ENCODE measurements at places on chromosomes 1 and 21. TPM values are rescaled to one million over a fixed set of nuclear protein-coding genes. Genes with fewer than 3 reads are reported as not detected.

- no peak for DNase-seq
Measured at GRCh38 chr1:107551456-107551855, 410.6 kb downstream of the NTNG1 start.

GRCh38 chr1:32733582-32734321 lies 31.2 kb upstream of the SYNC start:
- DNase-seq, result no peak

The BMP8A gene
- total RNA-seq, result 1.7 TPM

DNA sequence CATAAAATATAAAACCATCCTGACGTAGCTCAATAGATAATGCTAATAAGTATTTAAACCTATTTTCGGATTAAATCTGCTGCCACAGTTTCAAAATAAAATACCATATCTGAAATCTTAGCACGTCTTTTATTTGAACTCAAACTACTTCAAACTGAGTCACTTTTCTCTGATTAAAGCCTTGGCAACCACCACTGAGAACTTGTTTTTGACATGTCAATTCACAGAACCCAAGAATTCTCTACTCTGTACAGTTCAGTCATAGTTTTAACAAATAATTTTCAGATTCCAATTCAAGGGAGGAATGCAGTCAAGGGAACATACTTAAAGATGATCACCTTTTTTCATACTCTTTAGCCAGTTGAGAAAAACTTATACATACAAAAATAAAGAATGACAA lies 643.2 kb downstream of the KCNT2 start:
- no peak for DNase-seq

DNA sequence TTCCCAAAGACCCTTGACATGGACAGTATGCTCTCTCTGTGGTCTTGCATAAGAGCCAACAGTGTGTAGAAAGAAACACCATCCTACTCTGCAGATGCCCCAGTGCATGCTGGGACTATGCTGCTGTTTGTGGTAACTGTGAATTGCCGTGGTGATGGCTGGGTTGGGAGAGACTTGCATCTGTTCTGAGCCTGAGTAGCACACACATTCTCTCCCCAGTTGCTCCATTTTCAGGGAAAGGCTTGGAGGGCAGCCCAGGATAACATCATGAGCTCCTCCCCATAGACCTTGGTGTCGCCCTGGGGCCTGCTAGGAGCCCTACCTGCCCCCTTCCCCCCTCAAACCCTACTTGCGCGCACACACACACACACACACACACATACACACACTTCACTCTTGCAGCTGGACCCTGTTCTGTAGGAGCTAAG lies 120.9 kb upstream of the IPO9 start:
- no peak for DNase-seq

DNA sequence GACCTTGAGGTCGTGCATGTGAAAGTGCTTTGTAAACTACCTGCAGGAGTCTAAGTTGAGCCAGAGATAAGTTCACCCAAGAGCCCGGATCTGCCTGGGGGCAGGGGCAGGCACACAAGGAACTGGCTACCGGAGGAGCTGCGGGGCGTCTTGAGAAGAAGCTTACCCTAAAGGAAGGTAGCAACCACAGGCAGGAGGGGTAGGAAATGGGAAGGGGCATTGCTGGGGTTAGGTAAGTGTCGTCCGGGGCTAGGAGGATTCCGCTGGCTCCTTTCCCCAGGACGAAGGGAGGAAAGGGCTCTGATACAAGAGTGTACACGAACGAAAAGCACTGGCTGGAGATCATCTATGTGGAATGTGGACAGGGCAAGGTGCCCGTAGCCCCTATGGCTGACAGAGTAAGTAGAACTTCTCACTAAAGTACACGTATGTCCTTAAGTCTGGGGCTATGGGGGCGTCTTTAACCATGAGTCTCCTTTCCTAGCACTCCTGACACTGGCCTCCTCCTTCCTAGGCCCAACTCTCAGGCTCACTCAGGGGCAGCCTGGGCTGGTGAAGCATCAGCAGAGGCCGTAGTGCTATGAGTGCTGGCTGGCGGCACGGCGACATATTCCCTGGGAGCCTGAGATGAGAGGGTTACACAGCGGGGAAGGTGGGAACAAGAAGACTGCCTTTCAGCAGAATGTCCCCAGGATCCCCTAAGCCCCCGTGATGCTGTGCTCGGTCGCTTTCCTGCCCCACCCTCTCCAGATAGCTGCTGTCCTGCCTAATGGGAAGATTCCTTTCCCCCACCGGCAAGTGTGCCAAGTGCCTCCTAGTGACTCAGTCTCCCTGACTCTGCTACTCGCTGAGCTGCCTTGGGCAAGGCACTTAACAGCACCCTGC lies 9.1 kb upstream of the GALNT2 start:
- DNase-seq, result no peak

- no peak for DNase-seq
Measured at GRCh38 chr1:78355656-78356055, 135.1 kb upstream of the PTGFR start.

DNA sequence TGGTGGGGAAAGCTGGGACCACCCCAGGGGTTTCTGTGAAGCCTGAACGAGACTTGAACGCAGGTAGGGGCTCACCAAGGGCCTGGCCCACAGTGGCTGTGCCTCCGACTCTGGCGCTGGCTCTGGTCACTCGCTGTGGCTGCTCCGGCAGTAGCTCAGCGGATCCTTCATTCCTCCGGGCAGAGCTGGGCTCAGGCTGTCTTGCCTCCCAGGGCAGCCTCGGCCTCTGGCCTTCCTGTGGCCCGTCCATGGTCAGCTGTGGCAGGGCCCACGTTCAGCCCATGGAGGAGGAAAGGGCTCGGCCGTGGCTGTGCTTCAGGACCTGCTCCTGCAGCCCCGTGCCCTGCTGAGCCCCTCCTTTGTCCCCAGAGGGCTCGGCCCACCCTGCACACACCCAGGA lies 162.9 kb upstream of the C1orf174 start:
- DNase-seq, result no peak

GRCh38 chr1:169295425-169295824 lies 72.2 kb downstream of the NME7 start:
- no peak for DNase-seq

GRCh38 chr1:36328713-36329112 lies 5.3 kb upstream of the EVA1B start:
- no peak for DNase-seq

DNA sequence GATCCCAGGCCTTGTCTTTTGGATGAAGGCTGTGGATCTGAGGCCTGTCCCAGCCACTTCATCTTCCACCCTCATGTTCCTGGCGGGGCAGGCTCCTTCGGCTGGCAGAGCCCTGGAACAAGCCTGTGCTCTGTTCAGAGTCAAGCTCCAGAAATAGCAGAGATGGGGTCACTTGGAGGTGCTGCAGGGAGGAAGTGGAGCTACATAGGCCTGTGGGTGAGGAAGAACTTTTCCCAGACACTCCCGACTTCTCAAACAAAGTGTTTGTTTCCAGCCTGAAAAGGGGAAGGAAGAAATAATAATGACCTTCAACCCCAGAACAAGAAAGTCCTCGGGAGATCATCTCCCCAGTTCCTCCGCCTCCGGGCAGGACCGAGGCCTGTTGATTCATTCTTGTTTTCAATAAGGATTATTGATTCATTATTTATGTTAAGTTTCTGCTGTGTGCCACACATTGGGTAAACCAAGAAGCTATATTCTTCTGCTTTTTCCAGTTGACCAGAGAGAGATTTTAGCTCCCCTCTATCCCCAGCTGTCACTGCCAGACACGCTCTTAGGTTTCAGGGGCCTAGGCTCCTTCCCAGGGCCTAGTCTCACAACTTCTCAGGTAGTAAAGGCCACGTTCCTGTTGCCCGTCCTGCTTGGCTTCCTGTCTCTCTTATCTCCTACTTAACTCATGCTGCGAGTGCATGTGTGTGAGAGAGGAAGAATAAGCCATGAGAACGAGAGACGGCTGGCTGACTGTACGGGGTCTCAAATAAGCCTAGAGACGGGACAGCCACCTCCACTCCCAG lies 16.9 kb downstream of the IKBKE start:
- no peak for DNase-seq

- DNase-seq, result no peak
Measured at GRCh38 chr1:63843010-63843409, 69.2 kb downstream of the ROR1 start.

All from kidney epithelial cell (primary cell).